ENCODE measurements at places on chromosomes 7 and 10.

DNA sequence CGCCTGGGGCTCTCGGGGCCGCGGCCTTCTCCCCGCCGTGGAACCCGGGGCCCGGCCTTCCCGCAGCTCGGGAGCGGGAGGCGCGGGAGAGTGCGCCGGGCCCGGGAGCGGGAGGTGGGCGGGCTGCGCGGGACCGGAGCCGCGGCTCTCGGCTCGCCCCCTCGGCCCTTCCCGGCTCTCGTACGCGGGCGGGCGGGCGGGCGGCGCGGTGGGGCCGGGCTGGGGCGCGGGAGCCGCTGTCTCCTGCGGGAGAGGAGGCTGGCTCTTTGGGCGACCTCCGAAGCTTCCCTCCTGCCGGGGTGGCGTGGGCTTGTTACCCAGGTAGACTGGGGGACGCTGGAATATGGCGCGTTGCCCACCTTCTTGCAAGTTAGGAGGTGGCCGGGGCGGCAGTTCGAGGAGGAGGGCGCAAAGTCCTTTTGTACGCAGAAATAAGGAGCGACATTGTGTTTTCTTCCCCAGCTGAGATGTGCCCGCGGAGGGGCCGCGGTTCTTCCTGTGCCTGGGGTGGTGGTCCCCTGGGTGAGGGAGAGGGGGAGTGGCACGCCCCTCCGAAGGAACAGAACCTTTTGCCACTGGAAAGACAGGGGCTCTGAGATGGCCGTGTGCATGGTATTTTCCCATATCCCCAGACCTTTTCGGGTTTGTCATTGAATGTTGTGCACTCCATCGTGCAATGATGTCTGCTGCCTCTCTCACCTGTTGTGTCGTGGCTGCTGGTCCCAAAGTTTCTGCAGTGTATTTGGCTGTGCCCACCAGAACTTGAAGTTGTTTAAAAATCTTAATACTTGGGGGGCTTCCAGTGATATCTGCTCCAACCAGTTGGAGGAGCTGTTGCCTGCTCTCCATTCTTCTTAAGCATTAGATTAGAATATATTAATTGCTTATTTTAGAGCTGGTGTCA lies 844 bp downstream of the NRF1 start:
- DNase-seq, result peak; percentile 44

- no peak for DNase-seq
Observed at GRCh38 chr7:156684661-156685060, 44.1 kb downstream of the RNF32 start.

- DNase-seq, result no peak
Observed at GRCh38 chr7:89761173-89761572, 393.1 kb upstream of the STEAP1 start.

GRCh38 chr10:61280303-61280702 lies 172.9 kb downstream of the TMEM26 start:
- DNase-seq, result no peak

DNA sequence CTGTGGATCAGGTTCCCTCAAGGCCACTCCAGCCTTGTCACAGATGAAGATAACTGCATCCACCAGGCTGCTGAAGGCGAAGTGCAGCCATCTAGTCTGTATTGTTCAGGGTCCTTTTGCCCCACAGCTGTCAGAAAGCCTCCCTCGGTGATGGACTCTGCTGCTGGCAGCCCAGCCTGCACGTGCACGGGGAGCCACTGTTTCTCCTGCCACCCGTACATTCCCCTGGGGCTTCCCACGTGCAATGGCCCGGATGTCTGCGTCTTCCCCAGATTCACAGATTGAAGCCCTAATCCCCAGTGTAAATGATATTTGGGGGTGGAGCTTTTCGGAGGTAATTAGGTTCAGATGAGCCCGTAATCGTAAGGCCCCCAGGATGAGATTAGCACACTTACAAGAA lies 46.6 kb upstream of the VIPR2 start:
- no peak for DNase-seq

DNA sequence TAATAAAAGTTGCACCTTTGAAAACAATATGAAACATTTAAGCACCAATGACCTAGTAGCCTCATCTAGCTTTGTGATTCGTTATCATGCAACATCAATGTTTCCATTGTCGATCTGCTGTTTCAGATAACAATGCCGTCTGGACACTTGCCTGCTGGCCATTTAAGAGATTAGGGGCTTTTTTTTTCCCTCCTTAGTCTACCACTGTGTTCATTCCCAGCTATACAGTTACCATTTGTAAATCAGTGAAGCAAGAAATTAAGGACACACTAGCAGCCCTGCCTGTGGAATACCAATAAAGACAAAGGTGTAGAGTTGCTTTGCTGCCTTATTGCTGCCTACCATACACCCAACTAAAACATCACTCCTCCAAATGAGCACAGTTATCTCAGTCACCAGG lies 37.6 kb upstream of the MYO3A start:
- no peak for DNase-seq

DNA sequence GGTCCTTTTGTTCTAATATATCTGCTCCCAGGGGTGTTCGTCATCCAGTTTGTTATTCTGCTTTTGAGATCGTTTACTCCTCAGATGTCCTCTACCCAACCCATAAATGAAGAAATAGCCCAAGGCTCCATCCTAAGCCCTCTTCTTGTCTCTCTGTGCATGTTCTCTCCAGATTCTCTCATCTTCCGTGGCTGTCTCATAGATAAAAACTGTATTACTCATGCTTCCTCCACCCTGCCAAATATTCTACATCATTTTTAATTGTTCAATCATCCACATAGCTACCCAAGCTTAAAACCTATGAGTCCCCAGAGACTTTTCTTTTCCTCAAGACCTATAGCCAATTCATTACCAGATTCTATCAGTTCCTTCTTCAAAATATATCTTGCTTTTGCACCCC lies 44.9 kb downstream of the CAV1 start:
- DNase-seq, result no peak

DNA sequence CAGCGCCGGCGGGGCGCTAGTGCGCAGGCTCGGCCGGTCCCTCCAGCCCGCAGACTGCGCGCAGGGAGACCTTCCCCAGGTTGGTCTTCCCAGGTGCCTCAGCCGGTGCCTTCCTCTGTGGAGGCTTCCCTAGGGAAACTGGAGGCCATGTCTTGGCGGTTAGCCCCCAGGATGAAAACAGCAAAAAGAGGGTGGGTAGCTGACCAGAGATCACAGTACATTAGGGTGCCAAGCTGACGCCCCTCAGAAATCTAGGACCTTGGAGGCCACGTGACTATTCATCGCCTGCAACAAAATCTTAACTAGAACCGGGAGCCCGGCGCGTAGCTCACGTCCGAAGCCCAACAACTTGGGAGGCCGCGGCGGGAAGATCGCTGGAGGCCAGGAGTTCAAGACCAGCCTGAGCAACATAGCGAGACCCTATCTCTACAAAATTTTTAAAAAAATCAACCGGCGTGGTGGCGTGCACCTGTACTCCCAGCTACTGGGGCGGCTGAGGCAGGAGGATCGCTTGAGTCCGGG lies 327 bp upstream of the FIS1 start:
- no peak for DNase-seq

DNA sequence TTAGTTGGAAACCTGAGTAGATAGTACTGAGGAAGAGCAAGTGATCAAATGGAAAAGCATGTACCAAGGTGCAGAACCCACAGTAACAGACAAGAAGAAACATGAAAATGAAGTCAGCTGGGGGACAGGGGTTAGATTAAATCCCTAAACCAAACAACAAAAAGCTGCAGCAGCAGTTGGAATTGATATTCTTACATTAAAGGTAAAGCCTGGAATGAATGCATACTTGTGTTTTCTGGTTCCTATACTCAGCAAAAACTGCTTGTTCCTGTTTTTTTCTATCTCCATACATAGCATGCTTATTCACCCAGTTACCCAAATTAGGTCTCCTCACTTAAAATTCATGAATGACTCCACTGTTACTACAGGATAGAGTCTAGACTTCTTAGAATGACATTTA lies 92.4 kb downstream of the TPST1 start:
- no peak for DNase-seq

DNA sequence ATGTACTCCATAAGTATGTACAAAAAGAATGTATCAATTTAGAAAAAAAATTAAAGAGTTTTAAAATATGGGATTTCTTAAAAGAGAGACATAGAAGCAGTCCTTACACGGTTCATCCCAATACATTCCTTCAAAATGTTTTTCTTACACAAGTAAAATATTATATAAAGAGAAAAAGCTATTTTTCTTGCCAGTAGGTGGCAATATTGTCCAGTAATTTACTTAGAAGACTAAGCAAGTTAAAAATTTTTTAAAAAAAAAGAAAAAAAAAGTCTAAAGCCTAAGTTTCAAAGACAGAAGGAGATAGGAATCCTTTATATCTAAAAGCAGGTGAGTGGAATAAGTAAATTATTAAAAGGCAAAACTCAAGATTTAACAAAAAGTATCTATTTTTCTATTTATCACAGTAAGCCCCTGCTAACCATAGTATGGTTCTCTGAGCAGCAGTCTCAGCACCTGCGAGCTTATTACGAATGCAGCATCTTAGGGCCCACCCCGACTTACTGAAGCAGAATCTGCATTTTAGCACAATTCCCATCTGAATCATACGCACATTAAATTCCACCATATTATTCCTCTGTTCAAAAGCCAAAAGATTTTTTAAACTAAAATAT lies 240.6 kb downstream of the DGKI start:
- DNase-seq, result no peak

GRCh38 chr10:34768261-34768971 lies 46.7 kb downstream of the PARD3 start:
- no peak for DNase-seq

DNA sequence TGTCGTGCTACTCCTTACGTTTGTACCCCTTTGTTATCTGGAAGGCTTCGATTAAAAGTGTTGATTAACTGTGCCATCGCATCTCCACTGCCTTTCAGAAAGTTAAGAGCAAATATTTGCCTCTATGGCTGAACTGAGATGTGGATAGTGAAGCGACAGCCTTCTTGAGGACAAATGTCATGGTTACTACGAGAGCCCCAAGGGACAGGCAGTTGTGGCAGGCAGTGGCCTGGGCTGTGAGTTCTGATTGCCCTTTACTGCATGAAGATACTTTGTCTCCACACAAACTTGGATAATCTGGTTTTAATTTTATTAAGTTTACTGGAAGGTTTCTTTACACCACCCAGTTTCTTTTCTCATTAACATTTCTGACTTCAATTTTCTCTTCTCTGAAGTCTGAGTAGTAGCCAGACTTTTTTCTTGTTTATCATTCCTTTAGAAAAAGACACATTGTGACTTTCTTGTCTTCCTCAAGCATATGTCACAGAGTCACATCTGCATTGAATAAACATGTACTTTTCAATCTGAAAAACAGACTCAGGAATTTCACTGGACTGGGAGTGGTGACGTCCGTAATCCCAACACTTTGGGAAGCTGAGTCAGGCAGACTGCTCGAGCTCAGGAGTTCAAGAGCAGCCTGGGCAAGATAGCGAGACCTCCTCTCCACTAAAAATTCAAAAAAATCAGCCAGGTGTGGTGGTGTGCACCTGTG lies 1.5 kb downstream of the TAS2R41 start:
- no peak for DNase-seq

GRCh38 chr7:140214075-140214684 lies 37.4 kb upstream of the KDM7A start:
- DNase-seq, result no peak

DNA sequence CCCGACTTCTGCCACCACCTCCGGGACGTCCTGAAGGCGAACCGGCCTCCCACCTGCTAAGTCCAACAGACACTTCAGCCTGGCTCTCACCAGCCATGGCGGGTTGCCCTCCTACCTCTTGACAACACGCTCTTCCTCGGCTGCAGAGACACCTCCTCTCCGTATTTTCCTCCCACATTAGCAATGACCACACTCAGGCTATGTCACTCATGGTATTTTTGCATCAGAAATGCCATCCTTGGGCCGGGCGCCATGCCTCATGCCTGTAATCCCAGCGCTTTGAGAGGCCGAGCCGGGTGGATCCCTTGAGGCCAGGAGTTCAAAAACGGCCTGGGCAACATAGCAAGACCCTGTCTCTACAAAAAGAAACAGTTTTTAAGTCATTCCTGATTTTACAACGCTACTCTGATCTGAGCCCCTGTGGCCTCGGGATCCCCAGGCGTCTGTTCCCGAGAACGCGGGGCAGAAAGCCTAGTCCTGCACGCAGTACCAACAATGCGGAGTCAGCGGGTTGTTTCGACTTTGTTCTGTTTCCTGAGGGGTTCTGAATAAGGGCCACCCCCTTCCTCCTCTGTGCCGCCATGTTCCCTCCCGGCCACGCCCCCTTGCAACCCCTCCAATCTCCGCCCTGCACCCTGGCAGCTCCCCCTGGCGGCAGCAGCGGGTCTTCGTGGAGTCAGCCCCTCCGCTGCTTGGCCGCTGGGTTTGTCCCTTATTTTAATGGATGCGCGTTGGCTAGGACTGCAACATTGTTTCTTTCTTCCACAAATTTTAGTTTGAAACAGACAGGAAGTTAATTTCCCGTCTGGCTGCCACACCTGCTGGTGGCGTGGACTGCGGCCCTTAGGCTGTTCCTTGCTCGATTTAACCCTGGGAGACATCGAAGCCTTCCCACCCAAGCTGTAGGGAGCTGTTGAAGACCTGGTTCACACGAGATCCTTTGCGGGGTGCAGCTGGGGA lies 9.7 kb upstream of the ZFAND2A start:
- DNase-seq, result peak; percentile 79

DNA sequence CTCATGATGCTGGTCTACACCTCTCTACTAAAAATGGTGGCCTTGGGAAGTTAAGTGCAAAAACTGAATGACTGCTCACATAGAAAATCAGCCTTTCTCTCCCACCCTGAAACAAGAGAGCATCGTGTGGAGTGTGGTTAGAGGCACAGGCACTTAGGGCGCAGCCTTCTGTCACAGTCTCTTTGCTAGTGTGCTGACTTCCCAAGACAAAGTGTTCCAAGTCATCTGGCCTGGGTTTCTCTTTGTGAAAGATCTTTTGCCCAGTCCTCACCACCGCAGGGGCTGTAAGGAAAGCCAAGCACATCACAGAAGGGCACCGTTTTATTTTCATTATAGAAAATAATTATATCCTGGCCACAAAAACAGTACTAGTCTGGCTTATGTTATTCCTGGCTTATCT lies 12.5 kb downstream of the STN1 start:
- DNase-seq, result no peak

GRCh38 chr10:25974897-25975459 lies 40.9 kb downstream of the MYO3A start:
- no peak for DNase-seq

GRCh38 chr7:108328174-108328651 lies 128.0 kb downstream of the NRCAM start:
- DNase-seq, result no peak

DNA sequence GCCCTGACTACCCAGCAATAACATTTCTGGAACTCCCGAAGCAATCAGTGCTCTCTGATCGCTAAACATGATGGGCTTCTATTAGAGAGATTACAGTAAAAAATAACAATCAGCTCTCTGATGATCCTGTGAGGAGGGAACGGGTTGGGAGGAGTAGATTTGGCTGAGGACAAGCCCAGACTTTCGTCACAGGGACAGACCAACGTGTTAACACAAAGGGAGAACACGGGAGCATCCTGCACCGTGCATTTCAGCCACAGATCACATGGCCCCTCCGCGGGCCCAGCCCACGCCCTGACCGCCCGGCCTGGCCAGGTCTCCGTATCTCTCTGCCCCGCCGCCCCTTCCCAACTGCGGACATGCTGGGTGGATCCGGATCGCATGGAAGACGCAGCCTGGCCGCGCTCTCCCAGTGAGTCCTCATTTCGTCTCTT lies 95.0 kb upstream of the AGBL3 start:
- DNase-seq, result no peak

GRCh38 chr7:118478931-118479330 lies 254.4 kb downstream of the ANKRD7 start:
- DNase-seq, result no peak

Measured in stimulated activated CD4-positive, alpha-beta T cell treated with anti-CD3 and anti-CD28 coated beads, Interleukin-2, amount 100 ng/mL, for 24 hours (primary cell).